Erythroblast (primary cell): ENCODE measurements at places on chromosomes 12 and 14.

- no peak for DNase-seq
These were observed 167.5 kb downstream of the DPF3 start for GRCh38 chr14:72726444-72726843.

DNA sequence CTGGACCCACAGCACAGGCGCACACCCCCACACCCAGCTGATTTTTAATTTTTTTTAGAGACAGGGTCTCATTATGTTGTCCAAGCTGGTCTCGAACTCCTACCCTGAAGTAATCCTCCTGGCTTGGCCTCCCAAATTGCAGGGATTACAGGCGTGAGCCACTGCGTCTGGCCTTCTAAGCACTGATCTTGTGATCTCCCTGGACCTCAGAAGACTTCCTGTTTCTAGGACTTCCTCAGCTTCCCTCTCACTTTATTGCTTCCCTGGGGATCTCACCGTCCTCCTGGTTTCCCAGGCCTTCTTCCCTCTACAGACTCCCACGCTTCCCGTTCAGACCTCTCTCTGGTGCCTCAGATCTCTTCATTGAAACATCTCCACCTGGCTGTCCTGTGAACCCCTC lies 13.8 kb downstream of the ZNF839 start:
- no peak for DNase-seq

- DNase-seq, result no peak
These were observed 166.6 kb downstream of the SSPN start for GRCh38 chr12:26361964-26362363.

DNA sequence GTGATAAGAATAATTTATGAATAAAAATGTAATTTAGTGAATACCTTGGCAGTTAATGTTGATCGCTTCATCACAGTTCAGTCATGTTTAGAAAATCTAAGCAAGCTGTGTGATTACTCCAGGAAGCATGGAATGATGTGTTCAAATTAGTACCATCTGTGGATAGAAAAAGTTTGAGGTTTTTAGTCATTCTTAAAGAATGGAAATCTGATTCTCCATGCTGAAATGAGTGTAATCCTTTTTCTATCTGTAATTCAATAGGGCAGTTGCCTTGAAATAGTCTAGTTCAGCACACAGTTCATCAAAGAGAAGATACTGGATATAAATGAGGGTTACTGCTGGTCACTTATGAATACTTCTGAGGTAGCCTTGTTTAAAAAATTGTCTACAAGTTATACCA lies 127.2 kb upstream of the MYF6 start:
- no peak for DNase-seq

DNA sequence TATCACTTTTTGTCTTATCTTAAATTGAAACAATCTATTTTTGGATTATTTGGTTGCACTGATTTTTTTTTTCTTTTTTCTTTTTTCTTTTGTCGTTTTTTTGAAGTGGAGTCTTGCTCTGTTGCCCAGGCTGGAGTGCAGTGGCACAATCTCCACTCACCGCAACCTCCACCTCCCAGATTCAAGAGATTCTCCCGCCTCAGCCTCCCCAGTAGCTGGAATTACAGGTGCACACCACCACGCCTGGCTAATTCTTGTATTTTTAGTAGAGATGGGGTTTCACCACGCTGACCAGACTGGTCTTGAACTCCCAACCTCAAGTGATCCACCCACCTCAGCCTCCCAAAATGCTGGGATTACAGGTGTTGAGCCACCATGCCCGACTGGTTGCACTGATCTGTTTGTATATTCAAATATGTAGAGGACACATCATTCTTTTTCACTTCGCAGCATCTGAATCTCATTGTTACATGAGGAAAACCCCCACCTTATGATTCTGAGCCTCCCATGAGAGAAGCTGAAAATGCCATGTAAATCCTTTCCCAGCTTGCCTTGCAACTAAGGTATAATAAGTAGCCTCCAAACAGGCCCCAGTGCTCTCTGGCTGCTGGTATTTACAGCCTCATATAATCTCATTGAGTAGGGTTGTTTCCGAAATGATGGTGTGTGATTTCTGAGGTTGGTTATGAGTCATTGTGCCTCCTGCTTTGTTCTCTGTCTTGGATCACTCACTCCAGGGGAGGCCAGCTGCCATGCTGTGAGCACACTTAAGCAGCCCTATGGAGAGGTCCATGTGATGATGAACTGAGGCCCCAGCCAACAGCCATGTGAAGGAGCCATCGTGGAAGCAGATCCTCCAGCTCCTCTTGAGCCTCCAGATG lies 5.2 kb upstream of the HSP90B1 start:
- DNase-seq, result no peak

- DNase-seq, result no peak
These were observed 1.3 kb upstream of the EMP1 start for GRCh38 chr12:13195250-13195649.

DNA sequence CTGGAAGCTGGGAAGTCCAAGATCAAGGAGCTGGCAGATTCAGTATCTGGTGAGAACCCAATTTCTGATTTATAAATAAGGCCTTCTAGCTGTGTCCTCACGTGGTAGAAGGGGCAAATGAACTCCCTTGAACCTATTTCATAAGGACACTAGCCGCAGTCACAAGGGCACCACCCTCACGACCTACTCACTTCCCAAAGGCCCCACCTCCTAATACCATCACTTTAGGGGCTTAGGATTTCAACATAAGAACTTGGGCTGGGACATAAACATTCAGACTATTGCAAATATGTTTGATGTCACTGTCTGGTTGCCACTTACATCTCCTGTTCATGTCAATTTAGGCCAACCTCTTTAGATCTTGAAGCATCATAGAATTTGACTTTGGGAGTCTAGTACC lies 10.8 kb upstream of the CNIH1 start:
- DNase-seq, result no peak
